Lung (tissue), 17 donors: ENCODE measurements at places on chromosomes 7 and 10.

DNA sequence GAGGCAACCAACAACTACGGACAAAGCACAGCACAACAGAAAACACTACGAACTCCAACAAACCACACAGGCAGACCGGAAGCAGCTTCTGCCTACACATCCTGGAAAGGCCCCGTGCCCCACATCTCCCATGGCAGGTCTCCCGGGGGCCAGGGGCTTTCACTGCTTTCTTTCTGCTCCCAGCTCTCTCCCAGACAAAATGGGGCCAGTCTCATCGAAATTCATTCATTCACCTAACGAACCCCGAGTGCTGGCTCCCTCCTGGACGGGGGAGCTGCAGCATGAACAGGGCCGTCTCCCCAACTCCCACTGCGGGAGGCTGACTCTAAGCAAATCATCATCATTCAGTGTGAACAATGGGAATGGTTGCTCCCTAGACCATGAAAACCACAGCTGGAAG lies 47.6 kb upstream of the NANOS1 start:
- no peaks in the 10 kb centered on the region for H3K36me3 ChIP-seq
- no peaks in the 10 kb centered on the region for H3K27me3 ChIP-seq
- no peak for DNase-seq
- no peak overlapping the region for H3K27ac ChIP-seq

DNA sequence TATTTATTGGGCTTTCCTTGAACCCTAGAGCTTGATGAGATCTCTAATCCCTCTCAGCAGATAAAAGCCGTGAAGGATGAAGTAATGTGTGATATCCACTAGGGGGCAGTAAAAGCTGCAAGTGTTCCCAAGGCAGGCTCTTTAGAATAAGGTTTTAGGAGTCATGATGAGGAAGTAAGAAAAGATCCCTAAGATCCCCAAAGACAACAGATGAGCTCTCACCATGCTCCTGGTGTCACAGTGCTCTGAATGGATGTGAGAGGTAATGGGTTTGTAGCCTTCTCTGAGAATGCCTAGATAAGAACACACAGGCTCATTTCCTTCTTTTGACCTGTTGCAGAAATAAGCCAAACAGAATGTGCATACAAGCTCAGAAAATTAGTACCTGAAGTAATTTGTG lies 70.4 kb upstream of the ITPRID1 start:
- H3K4me3 ChIP-seq = no peak overlapping the region
- DNase-seq = peak; percentile 65
- H3K36me3 ChIP-seq = no peaks in the 10 kb centered on the region
- H3K4me1 ChIP-seq = no peaks in the 10 kb centered on the region
- H3K27ac ChIP-seq = no peak overlapping the region
- H3K27me3 ChIP-seq = no peaks in the 10 kb centered on the region

GRCh38 chr10:31101123-31101522 lies 69.5 kb upstream of the ZNF438 start:
- no peaks in the 10 kb centered on the region for H3K36me3 ChIP-seq
- DNase-seq = no peak
- no peak overlapping the region for H3K4me3 ChIP-seq
- H3K4me1 ChIP-seq = no peaks in the 10 kb centered on the region
- H3K27ac ChIP-seq = no peak overlapping the region

DNA sequence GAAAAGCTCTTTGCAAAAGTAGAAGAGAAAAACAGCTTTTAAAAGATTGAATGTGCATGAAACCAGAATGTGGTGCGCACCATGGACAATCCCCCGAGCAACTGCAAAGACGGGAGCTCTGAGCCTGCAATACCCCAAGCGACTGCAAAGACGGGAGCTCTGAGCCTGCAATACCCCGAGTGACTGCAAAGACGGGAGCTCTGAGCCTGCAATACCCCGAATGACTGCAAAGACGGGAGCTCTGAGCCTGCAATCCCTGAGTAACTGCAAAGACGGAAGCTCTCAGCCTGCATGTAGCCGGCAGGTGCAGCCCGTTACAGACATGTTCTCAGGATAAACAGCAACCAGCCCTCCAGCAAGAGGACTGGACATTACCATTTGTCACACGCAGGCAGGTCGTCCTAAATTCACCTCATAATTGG lies 6.2 kb downstream of the ZNF775 start:
- DNase-seq = no peak
- H3K36me3 ChIP-seq = no peaks in the 10 kb centered on the region
- peaks cover 3% of the 10 kb centered on the region for H3K4me1 ChIP-seq
- H3K4me3 ChIP-seq = no peak overlapping the region
- no peak overlapping the region for H3K27ac ChIP-seq
- H3K27me3 ChIP-seq = no peaks in the 10 kb centered on the region

GRCh38 chr10:56561336-56561735 lies 200.3 kb upstream of the ZWINT start:
- H3K36me3 ChIP-seq = no peaks in the 10 kb centered on the region
- H3K4me3 ChIP-seq = no peak overlapping the region
- no peaks in the 10 kb centered on the region for H3K27me3 ChIP-seq
- no peaks in the 10 kb centered on the region for H3K4me1 ChIP-seq
- DNase-seq = no peak

GRCh38 chr7:81776948-81777630 lies 7.2 kb upstream of the HGF start:
- no peaks in the 10 kb centered on the region for H3K36me3 ChIP-seq
- peaks cover 48% of the 10 kb centered on the region for H3K4me1 ChIP-seq
- DNase-seq = no peak
- H3K27me3 ChIP-seq = no peaks in the 10 kb centered on the region

- no peak overlapping the region for H3K27ac ChIP-seq
- no peaks in the 10 kb centered on the region for H3K27me3 ChIP-seq
- H3K4me3 ChIP-seq = no peak overlapping the region
- no peaks in the 10 kb centered on the region for H3K4me1 ChIP-seq
Measured at GRCh38 chr10:12372846-12373245, 23.5 kb downstream of the CAMK1D start.

- H3K4me3 ChIP-seq = no peak overlapping the region
- DNase-seq = peak; percentile 44
- H3K4me1 ChIP-seq = no peaks in the 10 kb centered on the region
- H3K27ac ChIP-seq = peak overlapping the region; percentile 33
- no peaks in the 10 kb centered on the region for H3K27me3 ChIP-seq
- H3K36me3 ChIP-seq = peaks cover 8% of the 10 kb centered on the region
Measured at GRCh38 chr7:156886020-156886795, 6.8 kb downstream of the LMBR1 start.

DNA sequence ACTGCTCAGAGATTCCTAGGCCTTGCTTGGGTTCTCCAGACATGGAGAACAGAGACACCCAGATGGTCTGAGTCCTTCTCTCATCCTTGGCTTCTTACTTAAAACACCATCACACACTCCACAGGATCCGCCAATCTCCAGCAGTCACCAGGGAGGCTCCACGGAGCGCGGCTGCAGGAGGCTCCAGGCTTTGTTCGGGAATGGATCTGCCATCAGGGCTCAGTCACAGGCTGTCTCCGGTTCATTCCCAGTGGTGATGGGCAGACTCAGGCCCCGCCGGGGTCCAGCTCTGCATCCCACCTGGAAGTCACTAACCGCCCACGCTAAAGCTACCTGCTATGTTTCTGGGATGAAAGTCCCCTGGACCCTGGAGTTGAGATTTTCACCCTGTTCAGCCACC lies 312.9 kb downstream of the TCERG1L start:
- DNase-seq = no peak
- H3K4me3 ChIP-seq = no peak overlapping the region
- no peaks in the 10 kb centered on the region for H3K36me3 ChIP-seq

GRCh38 chr7:45233249-45233775 lies 75.7 kb downstream of the RAMP3 start:
- no peaks in the 10 kb centered on the region for H3K36me3 ChIP-seq
- no peak overlapping the region for H3K4me3 ChIP-seq
- peak overlapping the region; percentile 76 for H3K27ac ChIP-seq
- H3K4me1 ChIP-seq = peaks cover 16% of the 10 kb centered on the region
- H3K27me3 ChIP-seq = peaks cover 9% of the 10 kb centered on the region

GRCh38 chr7:149147752-149148653 lies 750 bp downstream of the ZNF398 start:
- no peaks in the 10 kb centered on the region for H3K27me3 ChIP-seq
- H3K4me3 ChIP-seq = peak overlapping the region; percentile 85
- H3K4me1 ChIP-seq = no peaks in the 10 kb centered on the region
- H3K36me3 ChIP-seq = no peaks in the 10 kb centered on the region
- peak; percentile 68 for DNase-seq
